ENCODE measurements at places on chromosomes 12 and 14.
A peak's percentile ranks its signal among the peaks of the same experiment; 100 is the strongest.

- peak; percentile 51 for DNase-seq
Measured at GRCh38 chr14:106790189-106791036, 1264.0 kb downstream of the TMEM121 start.

DNA sequence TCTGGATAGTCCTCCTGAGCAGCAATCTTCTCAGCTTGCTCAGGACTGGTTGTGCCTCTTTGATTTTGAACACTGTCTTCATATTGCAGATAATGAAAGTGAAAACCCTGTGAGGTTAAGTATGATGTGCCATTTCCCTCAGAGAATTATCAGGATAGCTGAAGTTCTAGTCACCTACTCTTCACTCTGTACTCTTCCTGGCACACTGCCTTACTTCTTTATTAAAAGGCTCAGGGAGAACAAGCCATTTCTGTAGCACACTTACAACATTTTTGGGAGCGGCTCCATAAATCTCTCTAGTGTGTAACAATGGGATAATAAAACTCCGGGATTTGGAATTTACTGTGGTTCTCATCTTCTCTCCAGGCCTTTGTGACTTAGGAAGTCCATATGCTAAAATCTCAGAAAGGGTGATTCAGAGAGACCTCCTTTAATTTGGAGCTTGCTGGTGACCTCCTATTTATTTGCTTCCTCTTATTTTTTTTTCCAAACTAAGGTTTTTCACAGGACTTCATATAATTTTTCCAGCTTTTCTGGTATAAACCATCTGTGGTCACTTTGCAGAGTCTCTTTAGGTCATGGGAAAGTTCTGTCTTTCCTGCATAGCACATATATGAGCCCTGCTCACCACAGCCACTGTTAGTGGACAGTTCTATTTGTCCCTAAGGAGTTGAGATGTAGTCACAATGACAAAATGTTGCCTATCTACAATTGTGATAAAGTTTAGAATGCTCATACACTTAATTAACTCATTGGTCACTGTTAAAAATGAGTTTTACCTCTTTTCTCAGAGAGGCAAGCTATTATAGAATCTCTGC is 53.5 kb upstream of the LDHB start:
- no peak for DNase-seq

DNA sequence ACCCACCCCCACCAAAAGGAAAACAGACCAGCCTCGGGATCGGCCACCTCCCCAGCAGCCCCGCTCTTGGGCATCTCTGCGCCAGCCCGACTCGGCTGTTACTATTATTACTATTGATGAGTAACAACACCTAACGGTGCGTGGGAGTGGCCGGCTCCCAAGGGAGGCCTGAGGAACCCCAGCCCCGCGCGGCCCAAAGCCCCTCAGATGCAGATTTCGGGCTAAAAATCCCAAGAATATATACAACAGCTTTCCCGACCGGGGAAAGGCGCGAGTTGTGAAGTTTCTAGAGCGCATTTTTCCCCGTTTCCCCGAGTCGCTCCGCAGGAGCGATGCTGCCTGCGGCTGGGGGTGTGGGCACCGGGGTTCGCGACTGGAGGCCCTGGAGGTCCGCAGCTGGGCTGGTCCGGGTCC is 565 bp downstream of the NT5DC3 start:
- DNase-seq, result no peak

DNA sequence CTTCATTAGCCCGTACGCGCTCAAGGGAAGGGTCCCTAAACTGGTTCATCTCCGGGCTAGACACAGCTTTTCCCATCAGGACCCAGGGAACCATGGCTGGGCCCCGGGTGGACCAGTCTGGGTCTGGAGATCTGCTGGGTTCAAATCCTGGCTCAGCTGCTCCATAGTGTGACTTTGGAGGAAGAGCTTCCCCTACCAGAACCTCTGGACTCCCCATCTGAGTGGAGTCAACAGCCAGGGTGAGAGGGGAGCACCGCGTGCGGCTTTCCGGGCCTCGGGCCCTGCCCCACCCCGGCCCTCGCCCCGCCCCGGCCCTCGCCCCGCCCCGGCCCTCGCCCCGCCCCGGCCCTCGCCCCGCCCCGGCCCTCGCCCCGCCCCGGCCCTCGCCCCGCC is 41.2 kb downstream of the BEGAIN start:
- DNase-seq, result no peak

DNA sequence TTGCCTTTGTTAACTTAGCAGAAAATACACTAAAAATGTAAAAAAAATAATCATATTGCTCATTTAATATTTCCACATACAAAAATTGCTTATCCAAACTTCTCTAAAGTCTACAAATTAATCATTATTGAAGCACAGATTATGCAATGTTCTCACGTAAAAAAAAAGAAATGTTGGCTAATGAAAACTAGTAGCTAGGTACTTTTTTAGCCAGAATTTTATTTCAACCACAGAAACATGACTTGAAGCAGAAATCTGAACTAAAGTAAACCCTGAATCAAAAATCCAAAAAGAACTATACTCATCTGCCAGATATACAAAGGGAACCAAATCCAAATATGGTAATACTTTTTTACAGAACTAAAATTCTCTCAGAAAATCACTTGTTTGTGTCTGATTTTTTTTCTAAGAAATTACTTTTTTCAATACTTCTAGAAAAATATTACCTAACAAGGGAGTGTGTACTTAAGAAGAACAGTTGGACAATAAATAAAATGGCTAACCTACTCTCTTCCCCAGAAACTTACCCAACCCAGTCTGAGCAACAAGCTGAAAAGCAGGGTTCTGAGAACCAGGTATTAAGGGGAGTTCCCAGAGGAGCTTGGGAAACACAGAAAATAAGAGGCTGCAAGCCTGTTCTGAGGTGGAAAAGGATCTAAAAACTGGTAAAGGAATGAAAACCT is 78.4 kb upstream of the RAP1B start:
- DNase-seq, result no peak

- DNase-seq, result no peak
Measured at GRCh38 chr14:24535737-24536136, 27.7 kb upstream of the CMA1 start.

GRCh38 chr14:97025722-97026121 is 228.5 kb downstream of the VRK1 start:
- no peak for DNase-seq

GRCh38 chr14:105530285-105531087 is 4.1 kb downstream of the TMEM121 start:
- no peak for DNase-seq

DNA sequence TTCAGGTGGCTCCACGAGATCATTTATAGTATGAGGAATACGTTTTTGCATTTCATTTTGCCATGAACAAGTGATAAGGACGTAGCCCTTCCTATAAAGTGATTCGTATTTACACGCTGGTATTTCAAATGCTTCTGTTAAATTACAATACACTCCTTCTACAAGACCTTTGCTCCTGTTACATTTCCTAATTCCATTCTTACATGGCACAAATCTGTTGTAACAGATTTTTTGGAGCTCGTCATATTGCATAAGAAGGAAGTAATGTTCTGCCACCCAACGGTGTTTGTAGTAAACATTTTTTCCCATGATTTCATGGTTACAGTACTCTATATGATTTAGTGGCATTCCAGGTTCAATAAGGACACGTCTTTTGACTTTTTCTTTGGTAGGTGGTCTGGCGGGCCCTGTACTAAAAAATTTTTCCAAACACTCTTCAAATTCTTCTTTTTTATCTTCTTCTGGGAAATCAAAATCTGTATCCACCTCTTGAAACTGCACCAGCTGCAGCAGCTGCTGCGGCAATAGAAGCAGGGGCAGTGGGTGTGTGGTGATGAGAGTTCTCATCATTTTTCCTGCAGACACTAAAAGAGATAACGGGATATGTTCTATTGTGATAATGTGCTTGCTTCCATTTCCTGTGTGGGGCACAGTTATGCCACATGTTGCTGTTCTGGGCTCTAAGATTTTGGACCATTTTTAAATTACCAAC is 4.2 kb downstream of the RNASE9 start:
- no peak for DNase-seq

DNA sequence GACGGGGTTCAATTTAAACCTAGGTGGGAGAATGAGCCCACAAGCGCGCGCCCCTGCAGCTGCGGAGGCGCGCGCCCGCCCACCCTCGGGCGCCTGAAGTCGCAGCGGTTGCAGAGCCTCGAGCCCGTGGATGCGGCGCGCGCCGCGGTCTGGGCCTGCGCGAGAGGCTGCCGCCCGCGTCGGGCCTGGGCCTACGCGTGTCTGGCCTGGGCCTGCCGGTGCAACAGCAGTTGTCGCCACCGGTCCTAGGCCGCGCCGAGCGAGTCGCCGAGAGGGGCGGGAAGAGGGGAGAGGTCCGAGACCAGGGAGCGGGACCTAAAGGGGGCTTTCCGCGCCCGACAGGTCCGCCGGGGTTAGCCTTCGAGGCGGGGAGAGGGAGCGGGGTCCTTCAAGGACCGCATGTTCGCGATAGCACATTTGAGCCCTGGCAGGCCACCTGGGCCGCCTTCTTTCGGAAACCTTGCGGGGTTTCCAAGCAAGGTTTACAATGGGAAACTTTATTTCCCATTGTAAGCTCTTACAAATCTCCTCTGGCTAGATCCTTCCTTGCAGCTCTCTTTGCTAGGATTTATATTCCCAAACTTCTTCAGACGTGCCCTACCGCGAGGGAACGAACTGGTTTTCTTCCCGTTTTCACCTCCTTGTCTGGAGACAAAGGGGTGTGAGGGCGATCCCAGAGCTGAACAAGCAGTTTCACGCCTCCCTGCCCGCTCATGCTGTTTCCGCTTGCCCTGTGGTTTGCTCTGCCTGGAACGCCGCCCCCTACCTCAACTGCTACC is 6.8 kb downstream of the SIX6 start:
- DNase-seq, result no peak

GRCh38 chr12:70400124-70400523 is 34.0 kb downstream of the KCNMB4 start:
- no peak for DNase-seq

DNA sequence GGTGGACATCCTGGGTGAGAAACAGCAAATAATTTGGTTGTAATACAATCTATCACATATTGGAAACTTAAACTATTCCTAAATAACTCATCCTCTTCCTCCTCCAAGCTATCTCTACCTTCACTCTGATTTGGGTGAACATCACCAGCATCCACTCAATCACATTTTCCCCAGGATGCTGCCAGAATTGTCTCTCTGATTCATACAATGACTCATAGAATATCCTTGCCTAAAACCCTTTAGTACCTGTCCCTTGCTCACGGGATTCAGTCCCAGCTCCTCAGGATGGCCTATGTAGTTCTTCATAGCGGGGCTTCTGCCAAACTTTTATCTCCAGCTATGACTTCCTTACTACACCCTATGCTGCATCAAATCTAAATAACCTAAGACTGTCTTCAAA is 146.8 kb downstream of the EMP1 start:
- DNase-seq, result no peak

GRCh38 chr14:102616318-102616717 is 23.9 kb downstream of the RCOR1 start:
- DNase-seq, result no peak

DNA sequence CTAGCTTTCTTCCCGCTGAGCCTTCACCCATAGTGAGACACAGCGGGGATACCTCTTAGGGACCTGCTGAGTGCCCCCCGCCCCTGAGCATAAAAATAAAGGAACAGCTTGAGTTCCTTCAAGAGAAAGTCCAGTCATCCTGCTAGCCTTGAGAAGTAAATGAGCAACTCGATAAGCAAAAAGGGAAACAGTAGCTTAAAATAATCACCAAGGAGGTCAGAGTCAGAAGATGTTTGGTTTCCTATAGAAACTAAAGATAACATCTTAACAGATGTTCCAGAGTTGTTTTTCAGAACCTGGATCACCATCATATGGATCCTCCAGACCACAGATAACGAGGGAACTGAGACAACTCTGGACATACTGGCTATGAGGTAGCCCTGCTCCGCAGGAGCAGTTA is 94.0 kb downstream of the BCAT1 start:
- no peak for DNase-seq

DNA sequence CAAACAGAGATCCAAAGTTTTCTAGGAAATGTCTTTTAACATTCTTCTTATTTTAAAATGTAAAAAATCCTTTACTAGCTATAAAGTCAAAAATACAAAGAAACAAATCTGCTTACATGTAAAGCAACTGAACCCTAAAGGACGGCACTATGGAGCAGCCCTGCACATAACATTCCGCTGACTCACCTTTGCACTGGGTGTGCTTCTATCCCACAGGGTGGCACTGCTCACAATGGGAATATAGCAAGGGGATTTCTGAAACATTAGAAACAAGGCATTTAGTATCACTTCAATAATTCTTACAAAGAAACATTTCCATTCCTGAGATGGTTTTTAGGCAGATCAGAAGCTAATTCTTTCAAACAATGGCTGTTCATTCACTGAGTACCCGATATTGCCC is 94.3 kb downstream of the C12orf42 start:
- DNase-seq, result no peak

DNA sequence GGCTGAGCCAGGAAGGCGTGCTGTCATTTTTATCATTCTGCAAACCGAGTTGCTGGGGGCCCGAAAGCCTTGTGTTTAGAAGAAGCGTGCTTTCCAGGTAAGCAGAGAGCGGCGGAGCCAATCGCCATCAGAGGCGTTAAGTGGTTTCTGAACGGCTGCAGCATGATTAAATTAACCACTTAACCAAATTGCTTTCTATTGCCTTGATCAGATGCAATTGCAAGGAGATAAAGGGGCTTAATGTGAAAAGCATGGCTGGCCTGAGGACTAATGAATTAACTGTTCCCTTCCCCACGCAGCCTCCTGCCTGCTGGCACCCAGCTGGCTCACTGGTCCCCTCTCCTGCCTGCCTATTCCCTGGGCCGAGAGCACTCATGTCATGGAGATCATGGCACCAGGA is 36.6 kb upstream of the CHGA start:
- peak; percentile 54 for DNase-seq

GRCh38 chr14:82626156-82627066 is 1092.8 kb upstream of the SEL1L start:
- DNase-seq, result no peak

- no peak for DNase-seq
Measured at GRCh38 chr12:4135919-4136605, 137.5 kb upstream of the CCND2 start.

- no peak for DNase-seq
Measured at GRCh38 chr12:46461459-46461858, 88.9 kb upstream of the SLC38A2 start.

DNA sequence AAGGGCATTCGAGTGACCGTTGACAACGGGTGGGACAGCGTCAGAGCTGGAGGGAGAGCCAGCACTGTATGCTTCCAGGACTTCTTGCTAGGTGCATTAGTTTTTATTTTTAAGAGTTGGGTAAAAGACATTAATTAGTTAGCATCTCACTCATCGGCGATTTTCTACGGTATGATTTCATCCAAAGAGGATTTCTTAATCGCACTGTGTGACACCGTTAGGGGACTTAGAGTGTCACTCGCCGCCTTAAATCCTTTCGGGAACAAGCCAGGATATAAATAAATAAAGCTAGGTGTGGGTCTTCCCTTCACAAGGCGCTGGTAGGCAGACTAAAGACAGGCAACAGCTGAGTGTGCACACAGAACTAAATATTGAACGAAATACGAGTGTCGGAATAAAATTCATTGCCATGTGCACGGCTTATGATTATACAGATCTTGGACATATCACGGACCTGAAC is 869 bp upstream of the NOVA1 start:
- DNase-seq, result no peak

- DNase-seq, result no peak
Measured at GRCh38 chr12:12722435-12723148, 5.4 kb downstream of the CDKN1B start.
